ENCODE measurements at places on chromosomes 13 and 19. TPM values are rescaled to one million over a fixed set of nuclear protein-coding genes. Genes with fewer than 3 reads are reported as not detected.

GRCh38 chr19:1860042-1860775 is 3.2 kb downstream of the KLF16 start:
- H3K27ac ChIP-seq, result no peak overlapping the region
- peaks cover 16% of the 10 kb centered on the region for H3K27me3 ChIP-seq
- peak overlapping the region; percentile 94 for H3K4me3 ChIP-seq
- H3K36me3 ChIP-seq, result no peaks in the 10 kb centered on the region
- peaks cover 59% of the 10 kb centered on the region for H3K4me1 ChIP-seq

Gene ZNF285
- total RNA-seq, result 3.4 TPM

Gene CEACAM3
- total RNA-seq, result not detected

Gene ZNF534
- total RNA-seq, result not detected

GRCh38 chr13:27273658-27274425 is 3.2 kb downstream of the RASL11A start:
- no peak for DNase-seq
- no peak overlapping the region for H3K27ac ChIP-seq
- H3K4me1 ChIP-seq, result no peaks in the 10 kb centered on the region
- no peak overlapping the region for H3K4me3 ChIP-seq
- peaks cover 27% of the 10 kb centered on the region for H3K27me3 ChIP-seq
- no peaks in the 10 kb centered on the region for H3K36me3 ChIP-seq

DNA sequence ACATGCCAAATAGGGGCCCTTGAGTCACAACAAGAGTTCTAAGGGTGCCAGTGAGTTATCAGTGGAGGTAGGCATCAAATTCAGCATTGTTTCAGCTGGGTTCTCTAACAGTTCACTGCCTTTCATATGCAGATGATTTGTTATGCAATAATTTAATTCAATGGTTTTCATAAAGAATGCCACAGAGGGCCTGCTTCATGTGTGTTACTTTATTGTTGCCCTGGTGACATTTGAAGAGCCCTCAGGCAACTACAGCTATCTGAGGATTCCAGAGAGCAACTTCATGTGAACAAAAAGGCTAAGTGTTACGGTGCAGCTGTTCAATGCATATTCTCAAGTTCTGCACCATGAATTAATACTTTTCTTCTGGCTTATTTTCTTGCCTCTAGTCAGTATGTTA is 43.1 kb upstream of the STARD13 start:
- H3K4me3 ChIP-seq, result no peak overlapping the region
- no peak overlapping the region for H3K27ac ChIP-seq

Measured in GM23338 (cell line).